ENCODE measurements at places on chromosomes 2 and 18.
A peak's percentile ranks its signal among the peaks of the same experiment; 100 is the strongest.

DNA sequence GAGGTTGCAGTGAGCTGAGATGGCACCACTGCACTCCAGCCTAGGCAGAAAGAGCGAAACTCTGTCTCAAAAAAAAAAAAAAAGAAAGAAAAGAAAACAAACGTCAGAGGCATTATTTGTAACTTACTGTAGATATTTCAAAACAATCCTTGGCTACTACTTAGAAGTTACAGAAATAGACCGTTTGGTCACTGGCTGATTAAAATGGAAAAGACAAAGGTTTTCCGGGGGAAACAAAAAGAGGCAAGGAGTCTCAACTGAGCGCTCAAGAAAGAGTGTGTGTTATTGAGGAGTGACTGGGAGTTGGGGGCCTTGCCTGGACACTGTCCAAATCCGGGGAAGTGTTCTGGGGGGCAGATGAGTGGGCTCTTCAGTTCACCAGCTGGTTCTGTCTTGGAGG lies 47.6 kb downstream of the TEX44 start:
- DNase-seq, result no peak

- DNase-seq, result peak; percentile 15
Observed at GRCh38 chr2:207394812-207395534, 134.8 kb upstream of the CREB1 start.

DNA sequence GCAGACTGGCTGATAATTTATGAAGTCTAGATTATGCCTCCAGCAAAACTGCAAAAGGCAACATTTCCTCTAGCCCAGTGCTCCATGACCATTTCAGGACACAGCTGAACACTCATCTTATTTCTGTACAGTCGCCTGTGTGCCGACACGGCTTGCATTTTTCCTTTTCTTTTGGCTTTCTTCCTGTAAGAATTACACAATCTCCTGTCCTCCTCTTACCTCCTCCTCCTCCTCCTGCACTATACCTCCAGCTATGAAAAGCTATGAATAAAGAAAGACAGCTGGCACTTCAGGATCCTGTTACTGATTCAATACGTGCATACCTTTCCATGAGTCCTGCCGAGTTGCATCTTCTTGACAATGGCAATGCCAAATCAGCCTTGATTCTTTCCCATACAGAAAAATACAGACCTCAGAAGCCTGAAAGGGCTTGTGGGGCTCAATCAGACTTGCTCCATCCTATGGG lies 32.2 kb upstream of the TRIB2 start:
- DNase-seq, result no peak

DNA sequence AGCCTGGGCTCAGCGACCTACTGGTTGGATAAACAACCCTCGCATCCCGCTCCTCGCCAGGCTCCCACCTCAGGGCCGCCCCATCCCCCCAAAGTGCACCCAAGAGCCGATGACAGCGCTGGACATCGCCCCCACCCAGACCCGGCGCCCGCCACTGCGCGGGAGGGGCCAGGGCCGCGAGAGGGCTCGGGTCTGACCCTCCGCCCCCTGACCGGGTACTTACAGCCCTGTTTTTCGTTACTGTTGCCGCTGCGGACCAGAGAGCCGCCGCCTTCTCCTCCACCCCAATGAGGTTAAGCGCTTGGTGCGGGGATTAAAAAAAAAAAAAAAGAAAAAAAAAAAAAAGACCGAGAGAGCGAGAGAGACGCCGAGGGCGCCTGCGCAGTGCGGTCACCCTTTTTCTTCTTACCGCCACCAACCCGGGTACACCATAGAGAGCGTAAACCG lies at the start of gene CLASP1:
CLASP1 (minus strand) TSS at position 314 of the 447 bp plus-strand sequence. CDS start 43,567 bp downstream, outside the sequence.
- DNase-seq, result no peak

DNA sequence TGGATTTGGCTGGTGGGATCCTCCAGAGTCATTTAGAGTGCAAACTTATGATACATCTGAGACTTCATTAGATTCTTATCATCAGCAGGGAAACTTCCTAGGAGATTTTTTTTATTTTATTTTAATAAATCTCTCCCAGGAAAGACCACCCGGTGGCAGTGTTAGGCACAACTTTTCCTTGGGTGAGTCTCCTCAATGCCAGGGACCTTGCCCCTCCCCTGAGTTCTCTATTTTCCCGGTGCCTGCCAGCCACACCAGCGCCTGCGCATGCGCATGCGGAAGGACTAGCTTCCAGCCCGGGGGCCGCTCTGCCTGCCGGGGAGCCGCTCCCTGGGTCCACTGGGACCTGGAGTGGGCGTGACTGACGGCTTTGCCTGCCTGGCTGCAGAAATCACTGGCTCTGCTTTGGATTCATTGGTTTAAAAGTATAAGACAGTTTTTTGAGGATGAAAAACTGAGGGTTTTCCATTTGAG lies 86.6 kb downstream of the TMEM182 start:
- DNase-seq, result peak; percentile 20

All from ovary (tissue), 10 donors.